ENCODE measurements at places on chromosomes 4 and X.

DNA sequence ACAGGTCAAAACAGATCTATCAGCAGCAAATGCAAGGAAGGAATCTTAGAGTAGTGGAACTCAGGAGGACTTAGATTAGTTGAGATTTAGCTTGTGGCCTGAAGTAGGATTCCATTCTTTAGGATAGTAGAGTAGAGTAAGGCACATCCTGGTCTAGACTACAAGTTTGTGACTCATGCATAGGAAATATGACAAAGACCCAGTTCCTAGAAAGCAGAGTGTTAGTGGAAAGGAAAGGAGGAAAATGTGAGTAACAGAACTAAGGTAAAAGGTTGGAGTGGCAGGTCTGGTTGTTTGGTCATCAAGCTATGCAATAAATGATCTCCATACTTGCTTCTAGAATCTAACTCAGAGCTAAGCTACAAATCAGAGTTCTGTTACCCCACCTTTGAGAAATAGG, 595.0 kb downstream of the ACTRT1 start:
- H3K27ac ChIP-seq = no peak overlapping the region
- no peak for DNase-seq
- H3K4me3 ChIP-seq = no peak overlapping the region
- no peaks in the 10 kb centered on the region for H3K27me3 ChIP-seq
- H3K4me1 ChIP-seq = no peaks in the 10 kb centered on the region

DNA sequence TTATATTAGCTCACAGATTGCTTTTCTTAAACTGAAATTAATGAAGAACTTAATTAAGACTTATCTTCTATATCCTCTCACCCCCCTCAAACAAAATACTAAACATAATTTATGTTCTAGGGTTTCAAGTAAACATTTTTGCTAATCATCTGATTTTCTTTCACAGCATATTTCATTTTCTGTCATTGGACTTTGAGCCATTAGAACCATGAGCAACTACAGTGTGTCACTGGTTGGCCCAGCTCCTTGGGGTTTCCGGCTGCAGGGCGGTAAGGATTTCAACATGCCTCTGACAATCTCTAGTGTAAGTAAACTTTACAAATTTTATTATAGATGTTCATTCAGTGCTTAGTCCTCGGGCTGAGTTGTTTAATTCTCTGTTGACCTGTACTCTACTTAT, 3.3 kb downstream of the PDLIM5 start:
- no peak overlapping the region for H3K4me3 ChIP-seq
- H3K27ac ChIP-seq = no peak overlapping the region
- peaks cover 48% of the 10 kb centered on the region for H3K4me1 ChIP-seq
- DNase-seq = no peak

- no peaks in the 10 kb centered on the region for H3K36me3 ChIP-seq
- no peak for DNase-seq
- H3K4me1 ChIP-seq = no peaks in the 10 kb centered on the region
- H3K27ac ChIP-seq = no peak overlapping the region
- no peak overlapping the region for H3K4me3 ChIP-seq
Measured at GRCh38 chrX:128106630-128107029, 54.4 kb upstream of the ACTRT1 start.

DNA sequence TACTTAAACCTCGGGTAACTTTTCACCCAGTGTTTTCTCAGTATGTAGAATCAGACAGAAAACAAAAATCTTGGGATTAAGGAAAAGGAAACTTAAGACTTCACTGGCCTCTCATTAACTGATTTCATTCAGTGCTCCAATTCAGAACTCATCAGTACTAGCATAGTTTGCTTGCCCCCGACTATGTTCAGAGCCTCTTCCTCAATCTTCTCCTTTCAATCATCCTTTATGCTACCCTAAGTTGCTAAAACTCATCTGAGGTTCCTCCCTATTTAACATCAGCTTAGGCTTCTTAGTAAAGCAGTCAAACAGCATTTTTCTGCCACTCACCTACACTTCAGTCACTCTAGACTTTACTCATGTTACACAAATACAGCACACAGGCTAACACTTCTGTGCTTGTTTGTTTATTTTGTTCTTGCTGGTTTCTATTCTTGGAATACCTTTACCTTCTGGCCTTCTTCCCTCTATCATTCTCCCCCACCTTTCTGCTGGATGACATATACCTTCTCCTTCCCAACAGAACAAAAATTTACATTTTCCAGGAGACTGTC, 163.0 kb upstream of the TLL1 start:
- H3K36me3 ChIP-seq = no peaks in the 10 kb centered on the region
- peaks cover 10% of the 10 kb centered on the region for H3K4me1 ChIP-seq
- no peak overlapping the region for H3K27ac ChIP-seq

DNA sequence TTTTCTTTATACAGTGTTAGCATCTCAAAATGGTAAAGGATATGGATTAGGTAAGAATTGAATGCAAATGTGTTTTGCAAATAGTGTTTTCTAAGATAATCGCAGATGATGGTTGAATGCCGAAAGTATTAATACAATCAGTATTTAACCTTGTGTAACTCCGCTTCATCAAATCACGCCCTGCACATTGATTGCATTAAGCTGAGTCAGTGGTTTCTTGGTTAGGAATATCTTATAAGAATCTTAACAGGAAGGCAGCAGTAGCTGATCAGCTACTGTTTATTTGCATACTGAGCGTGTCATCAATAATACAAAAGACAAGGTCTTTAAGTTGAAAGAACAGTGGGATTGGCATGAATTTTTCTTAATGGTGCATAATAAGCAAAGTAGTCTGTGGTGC, 545.4 kb downstream of the RPA4 start:
- peaks cover 5% of the 10 kb centered on the region for H3K4me1 ChIP-seq
- no peak overlapping the region for H3K27ac ChIP-seq

DNA sequence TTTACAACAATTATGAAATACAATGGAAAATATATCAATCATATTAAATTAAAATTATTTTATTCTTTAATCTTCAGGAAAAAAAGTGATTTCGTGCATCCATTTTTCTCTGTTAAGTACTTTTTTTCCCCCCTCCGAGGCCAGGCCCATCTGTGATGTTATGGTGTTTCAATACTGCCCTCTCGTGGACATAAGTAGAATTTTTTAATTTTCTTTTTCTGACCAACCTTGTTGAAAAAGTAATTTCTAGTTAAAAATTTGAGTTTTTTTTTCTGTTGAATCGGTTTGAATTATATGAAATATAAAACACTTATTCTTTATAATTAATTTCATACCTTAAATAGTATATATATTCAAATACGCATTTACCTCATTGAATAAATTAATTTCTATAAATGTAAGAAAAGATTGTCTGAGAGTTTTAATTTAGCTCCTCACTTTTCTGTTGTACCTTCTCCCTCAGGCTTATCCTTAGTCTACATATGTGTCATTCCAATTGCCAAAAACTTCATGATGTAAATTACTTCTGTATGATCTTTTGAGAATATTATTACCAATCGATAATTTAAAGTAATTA, 175.8 kb upstream of the TECRL start:
- no peak overlapping the region for H3K27ac ChIP-seq
- H3K27me3 ChIP-seq = no peaks in the 10 kb centered on the region
- DNase-seq = no peak
- no peak overlapping the region for H3K4me3 ChIP-seq

GRCh38 chrX:55119712-55120111, 30.9 kb downstream of the PAGE2 start:
- H3K4me3 ChIP-seq = no peak overlapping the region
- H3K27ac ChIP-seq = no peak overlapping the region
- DNase-seq = no peak
- H3K36me3 ChIP-seq = no peaks in the 10 kb centered on the region
- H3K4me1 ChIP-seq = peaks cover 23% of the 10 kb centered on the region
- no peaks in the 10 kb centered on the region for H3K27me3 ChIP-seq

GRCh38 chr4:29002151-29002550, 1718.0 kb upstream of the PCDH7 start:
- H3K27ac ChIP-seq = no peak overlapping the region
- no peaks in the 10 kb centered on the region for H3K4me1 ChIP-seq
- H3K27me3 ChIP-seq = peaks cover 2% of the 10 kb centered on the region
- no peak overlapping the region for H3K4me3 ChIP-seq

GRCh38 chr4:62771983-62772557, 1571.9 kb downstream of the ADGRL3 start:
- H3K27me3 ChIP-seq = peaks cover 6% of the 10 kb centered on the region
- no peaks in the 10 kb centered on the region for H3K36me3 ChIP-seq
- H3K4me1 ChIP-seq = no peaks in the 10 kb centered on the region

- H3K4me3 ChIP-seq = no peak overlapping the region
- H3K27ac ChIP-seq = no peak overlapping the region
- H3K4me1 ChIP-seq = no peaks in the 10 kb centered on the region
- peaks cover 28% of the 10 kb centered on the region for H3K36me3 ChIP-seq
Measured at GRCh38 chrX:73647632-73648322, 84.8 kb downstream of the CHIC1 start.

DNA sequence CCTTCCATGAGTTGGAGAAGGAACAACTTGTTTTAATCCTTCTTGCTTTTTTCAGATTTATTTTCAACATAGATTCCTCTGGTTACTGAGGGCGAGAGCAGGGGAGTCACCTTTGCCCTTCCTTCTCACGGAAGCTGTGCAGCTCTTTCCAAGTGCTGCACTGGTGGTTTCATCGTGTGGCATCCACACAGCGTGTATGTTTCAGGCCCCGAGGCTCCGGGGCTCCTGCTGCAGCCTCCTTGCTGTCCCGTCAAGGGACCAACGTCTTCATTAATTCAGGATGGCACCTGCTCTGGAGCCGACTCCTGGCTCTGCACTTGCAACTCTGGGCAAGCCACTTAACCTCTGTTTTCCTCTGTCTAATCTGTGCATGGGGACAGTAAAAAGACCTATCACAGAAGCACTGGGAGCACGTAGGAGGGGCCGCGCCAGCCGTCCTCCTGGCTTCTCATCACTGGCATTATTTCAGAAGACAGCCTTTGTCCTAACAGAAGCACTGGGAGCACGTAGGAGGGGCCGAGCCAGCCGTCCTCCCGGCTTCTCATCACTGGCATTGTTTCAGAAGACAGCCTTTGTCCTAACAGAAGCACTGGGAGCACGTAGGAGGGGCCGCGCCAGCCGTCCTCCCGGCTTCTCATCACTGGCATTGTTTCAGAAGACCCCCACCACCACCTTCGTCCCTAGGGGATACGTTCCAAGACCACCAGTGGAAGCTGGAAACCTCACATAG, 117.8 kb upstream of the NKX1-1 start:
- no peak for DNase-seq
- H3K36me3 ChIP-seq = no peaks in the 10 kb centered on the region
- H3K27me3 ChIP-seq = peaks cover 72% of the 10 kb centered on the region
- no peak overlapping the region for H3K27ac ChIP-seq
- H3K4me1 ChIP-seq = peaks cover 2% of the 10 kb centered on the region
- no peak overlapping the region for H3K4me3 ChIP-seq

DNA sequence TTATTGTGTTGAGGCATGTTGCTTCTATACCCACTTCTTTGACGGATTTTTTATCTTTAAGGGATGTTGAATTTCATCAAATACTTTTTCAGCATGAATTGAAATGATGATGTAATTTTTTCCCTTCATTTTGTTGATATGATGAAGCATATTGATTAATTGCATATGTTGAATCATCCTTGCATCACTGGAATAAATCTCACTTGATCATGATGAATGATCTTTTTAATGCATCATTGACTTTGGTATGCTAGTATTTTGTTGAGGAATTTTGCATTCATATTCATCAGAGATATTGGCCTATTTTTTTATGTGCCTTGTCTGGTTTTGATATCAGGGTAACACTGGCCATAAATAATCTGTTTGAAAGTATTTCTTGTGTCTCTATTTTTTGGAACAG, 754.7 kb downstream of the KCTD8 start:
- H3K36me3 ChIP-seq = no peaks in the 10 kb centered on the region
- no peak for DNase-seq
- no peak overlapping the region for H3K4me3 ChIP-seq
- H3K27ac ChIP-seq = no peak overlapping the region

DNA sequence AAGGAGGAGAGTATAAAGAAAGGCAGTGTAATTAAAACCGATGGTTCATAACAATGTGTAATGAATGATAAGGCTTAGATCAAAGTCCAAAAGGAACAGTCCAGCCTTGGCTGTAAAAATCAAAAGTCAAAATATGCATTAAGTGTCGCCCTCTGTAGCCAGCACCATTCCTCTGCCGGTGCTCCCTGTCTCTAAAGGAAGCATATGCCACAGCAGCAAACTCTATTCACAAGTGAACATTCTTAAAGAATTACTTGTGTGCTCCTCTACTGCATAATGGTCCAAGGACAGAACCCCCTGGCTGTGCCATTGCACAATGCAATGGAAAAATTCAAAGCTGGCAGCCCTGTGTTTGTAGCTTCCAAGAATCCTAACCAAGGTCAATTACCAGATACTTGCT, 16.3 kb upstream of the MBNL3 start:
- no peak overlapping the region for H3K27ac ChIP-seq
- DNase-seq = no peak
- H3K4me3 ChIP-seq = no peak overlapping the region
- no peaks in the 10 kb centered on the region for H3K4me1 ChIP-seq
- H3K27me3 ChIP-seq = no peaks in the 10 kb centered on the region

DNA sequence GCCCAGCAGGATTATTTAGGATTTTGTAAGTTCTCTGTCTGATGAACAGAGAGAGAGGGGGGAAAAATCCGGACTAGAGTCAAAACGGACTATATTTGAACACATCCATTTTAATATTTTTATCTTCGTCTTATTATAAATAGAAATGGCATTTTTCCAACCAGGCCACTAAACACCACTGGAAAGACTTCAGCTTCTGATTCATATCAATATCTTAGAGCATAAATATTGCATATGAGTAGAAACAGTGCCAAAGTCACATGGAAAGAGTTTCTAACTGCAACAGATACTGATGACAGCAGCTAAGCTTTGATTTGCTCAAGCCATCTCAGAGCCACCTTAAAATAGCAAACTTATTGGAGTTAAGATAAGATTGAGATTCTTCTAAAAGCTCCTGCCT, 456 bp downstream of the PPARGC1A start:
- peak overlapping the region; percentile 33 for H3K27ac ChIP-seq
- peaks cover 49% of the 10 kb centered on the region for H3K27me3 ChIP-seq
- no peak for DNase-seq
- H3K4me3 ChIP-seq = peak overlapping the region; percentile 61
- H3K4me1 ChIP-seq = peaks cover 30% of the 10 kb centered on the region

DNA sequence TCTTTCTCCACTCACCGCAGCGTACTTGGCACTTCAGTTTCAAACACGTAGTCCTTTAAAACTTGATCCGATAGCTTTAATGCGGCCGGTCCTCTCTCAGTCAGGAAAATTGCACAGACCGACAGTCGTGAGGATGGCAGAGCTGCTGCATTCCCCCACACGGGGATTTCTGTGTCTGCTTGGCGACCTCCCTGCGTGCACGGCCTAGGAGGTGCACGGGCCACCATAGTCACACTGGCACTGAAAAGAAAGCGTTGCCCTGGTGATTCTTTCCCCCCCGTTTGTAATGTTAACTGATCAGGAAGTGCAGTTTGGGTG, 10.3 kb downstream of the AKAP17A start:
- H3K27me3 ChIP-seq = no peaks in the 10 kb centered on the region
- H3K27ac ChIP-seq = no peak overlapping the region

- no peak overlapping the region for H3K27ac ChIP-seq
- H3K4me3 ChIP-seq = no peak overlapping the region
- no peaks in the 10 kb centered on the region for H3K27me3 ChIP-seq
- no peak for DNase-seq
Measured at GRCh38 chr4:168163106-168163505, 70.8 kb downstream of the ANXA10 start.
